ENCODE measurements at places on chromosomes 7 and 10.

DNA sequence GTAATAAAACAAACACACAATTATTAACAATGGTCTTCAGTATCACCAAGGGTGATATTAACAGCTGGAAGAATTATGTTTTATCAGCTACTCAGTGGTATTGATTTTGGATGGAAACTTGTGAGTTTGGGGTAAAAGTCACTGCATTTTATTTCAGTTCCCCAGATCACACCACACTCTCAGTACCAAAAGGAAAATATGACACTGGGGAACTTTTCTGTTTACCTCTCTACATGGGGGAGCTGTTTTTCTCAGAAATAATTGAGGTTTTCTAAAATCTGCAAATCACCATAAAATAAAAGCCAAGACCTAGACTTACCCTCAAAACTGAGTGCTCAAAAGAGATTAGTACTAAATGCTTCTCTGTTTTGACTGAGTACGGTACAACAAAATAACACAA is 98.6 kb upstream of the FEZF1 start:
- no peak for DNase-seq

DNA sequence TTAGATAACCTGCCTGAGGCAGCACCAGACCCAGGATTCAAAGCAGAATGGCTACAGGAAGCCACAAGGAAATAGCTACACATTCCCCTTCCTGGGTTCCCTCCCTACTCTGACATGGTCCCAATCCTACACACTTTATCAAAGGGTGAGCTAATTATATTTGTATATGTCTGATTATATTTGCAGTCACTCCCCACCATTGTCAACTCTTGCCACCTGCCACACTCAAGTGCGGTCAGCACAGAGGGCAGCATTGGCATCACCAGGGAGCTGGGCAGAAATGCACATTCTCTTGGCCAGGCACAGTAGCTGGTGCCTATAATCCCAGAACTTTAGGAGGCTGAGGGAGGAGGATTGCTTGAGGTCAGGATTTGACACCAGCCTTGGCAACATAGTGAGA is 114.1 kb upstream of the PDLIM1 start:
- DNase-seq = no peak

DNA sequence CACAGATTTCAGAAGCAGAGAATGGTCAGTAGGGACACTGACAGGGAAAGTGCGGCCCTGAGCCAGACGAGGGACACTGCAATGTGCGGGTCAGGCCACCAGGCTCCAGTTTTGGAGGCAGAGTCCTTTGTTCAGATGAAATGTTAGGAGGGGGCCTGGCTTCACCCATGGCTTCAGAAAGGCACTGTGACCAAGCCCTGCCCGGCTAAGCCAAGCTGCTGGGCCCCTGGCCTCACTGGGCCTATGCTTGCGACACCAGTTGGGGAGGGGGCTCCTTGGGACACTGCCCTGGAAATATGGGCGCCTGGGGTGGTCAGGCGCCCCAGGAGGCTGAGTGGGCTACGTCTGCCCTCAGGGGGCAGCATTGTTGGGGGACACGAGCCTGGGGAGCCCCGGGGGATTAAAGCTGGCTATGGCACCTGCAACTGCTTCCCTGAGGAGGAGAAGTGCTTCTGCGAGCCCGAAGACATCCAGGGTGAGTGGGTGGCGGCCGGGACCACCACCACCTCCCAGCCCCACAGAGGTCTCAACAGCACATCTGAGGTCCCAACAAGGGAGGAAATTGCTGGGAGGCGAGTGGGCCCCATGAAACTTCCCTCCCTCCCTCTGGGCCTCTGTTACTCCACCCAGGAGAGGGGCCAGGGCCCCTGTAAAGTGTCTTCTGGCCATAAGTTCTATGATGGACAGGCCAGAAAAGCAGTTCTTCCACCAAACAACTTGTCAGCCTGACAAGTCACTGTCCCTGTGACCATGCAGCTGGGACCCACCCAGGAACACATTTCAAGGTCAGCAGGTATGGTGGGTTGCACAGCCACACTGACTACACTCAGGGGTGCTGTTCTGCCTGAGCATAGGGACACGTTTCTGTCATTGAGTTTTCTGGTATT is 24.8 kb upstream of the CSGALNACT2 start:
- no peak for DNase-seq

- DNase-seq = no peak
Measured at GRCh38 chr7:9030976-9031375, 597.6 kb downstream of the NXPH1 start.

DNA sequence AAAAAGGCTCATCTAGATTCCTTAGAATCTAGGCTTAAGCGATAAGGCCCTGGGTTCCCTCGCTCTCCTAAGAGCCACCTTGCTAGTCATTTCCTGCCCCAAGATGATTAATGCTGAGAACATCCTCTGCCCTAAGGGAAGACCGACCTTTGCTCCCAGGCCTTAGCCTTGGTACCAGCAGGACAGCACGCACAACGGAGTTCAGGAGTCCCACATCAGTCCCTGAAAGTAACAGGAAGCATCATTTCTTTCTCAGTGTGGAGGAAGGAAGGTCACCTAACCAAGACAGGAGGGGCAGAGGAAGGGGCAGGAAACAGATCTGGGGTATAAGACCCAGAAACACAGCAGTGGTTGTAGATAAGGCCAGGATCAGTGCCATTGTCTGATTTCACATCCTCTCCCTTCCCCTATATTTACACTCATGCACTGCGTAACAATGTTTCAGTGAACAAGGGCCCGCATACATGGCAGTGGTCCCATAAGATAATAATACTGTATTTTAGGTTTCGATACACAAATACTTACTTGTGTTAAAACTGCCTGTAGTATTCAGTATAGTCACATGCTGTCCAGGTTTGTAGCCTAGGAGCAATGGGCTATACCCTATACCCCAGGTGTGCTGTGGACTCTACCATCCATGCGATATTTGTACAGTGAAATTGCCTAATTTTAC is 8.1 kb upstream of the FAM107B start:
- DNase-seq = no peak

- DNase-seq = no peak
Measured at GRCh38 chr7:124366118-124366517, 333.3 kb upstream of the TMEM229A start.

- no peak for DNase-seq
Measured at GRCh38 chr10:112797855-112798254, 152.2 kb upstream of the TCF7L2 start.

- DNase-seq = no peak
Measured at GRCh38 chr7:100367251-100367620, 6.1 kb upstream of the PILRA start.

- DNase-seq = no peak
Measured at GRCh38 chr10:121411004-121411403, 187.2 kb downstream of the FGFR2 start.

DNA sequence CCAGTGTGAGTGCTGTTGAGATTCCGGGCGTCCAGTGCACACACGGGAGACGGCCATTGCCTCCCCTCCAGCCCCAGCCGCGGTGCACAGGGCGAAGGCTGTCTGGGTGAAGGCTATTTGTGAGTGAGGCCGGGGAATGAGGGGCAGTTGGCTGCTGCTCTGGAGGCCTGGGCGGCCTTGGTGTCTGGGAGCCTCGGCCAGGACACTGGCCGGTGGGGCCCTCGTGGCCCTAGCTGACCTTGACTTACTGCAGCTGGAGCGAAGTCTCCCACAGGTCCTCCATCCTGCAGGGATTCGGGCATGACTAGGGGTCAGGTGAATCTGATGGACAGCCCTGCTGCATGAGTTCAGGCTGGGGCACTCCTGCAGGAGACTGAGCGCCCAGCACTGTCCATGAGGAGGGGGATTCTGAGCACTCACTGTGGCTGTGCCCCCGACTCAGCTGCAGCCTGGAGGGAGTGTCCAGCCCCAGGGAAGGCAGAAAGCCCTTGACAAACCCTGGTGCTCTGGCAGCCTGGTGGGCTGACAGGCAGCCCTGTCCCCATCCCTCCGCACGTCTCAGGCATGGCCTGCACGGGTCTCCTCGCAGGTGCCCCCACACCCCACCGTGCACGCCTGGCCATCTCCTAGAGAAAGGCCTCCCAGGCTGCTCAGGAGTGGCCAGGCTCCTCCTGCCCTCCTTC is 52.7 kb upstream of the FAM20C start:
- peak; percentile 6 for DNase-seq

GRCh38 chr7:84914598-84914997 is 272.3 kb downstream of the SEMA3D start:
- no peak for DNase-seq

GRCh38 chr10:97494151-97494550 is 4.1 kb downstream of the MMS19 start:
- DNase-seq = no peak

DNA sequence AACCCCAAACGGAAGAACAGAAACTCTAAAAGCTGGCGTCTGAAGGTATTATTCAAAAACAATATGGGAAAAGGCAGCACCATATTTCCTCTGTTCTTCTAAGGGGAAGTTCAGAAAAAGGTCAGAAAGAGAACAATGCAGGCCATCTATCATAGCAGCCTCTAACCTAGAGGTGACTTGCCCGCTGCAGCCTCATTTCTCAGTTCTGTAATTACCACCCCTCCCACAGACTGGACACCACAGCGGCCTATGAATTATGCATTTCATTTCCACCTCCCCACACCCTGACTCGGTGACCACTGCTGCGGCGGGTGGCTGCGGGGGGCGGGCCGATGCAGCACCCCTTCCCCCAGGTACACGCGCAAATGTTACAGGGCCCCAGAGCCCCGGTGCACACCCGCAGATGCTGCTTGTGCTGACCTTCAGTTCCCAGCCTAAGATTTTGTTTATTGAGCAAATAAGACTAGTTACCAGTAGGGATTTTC is 125.5 kb downstream of the CLEC2L start:
- no peak for DNase-seq

GRCh38 chr7:98266840-98267239 is 14.6 kb upstream of the BRI3 start:
- DNase-seq = no peak

GRCh38 chr10:99850021-99850766 is 67.8 kb downstream of the ABCC2 start:
- no peak for DNase-seq

DNA sequence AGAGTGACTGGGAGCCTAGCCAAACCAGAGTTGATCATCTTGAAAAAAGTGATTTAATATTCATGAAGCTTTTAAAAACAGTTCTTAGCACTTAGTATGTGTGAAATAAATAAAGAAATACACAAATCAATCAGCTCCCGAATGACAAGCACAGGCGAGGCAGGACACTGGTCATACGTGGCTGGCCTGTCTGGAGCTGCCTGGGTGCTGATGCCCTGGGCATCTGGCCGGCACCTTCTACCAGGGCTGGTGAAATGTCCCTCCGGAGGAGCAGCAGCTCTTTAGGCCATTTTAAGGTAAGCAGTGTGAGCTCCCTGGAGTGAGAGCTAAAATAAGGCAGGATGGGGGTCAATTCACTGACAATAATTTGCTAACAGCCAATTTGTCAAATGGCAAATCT is 23.7 kb downstream of the IL15RA start:
- no peak for DNase-seq

All from body of pancreas (tissue), 4 donors.